ENCODE measurements at places on chromosomes 16 and 17. TPM values are rescaled to one million over a fixed set of nuclear protein-coding genes. Genes with fewer than 3 reads are reported as not detected.

The SDR42E2 gene
- not detected for total RNA-seq

The USP43 gene
- total RNA-seq = not detected

The C17orf78 gene
- not detected for total RNA-seq

The KCTD11 gene
- 6.1 TPM for total RNA-seq

The MYO15A gene
- 3.6 TPM for total RNA-seq
